ENCODE measurements at places on chromosomes 5 and 9.

GRCh38 chr5:68554571-68555279 is 339.2 kb downstream of the PIK3R1 start:
- no peak for DNase-seq

GRCh38 chr5:132112111-132112510 is 38.5 kb downstream of the CSF2 start:
- no peak for DNase-seq

DNA sequence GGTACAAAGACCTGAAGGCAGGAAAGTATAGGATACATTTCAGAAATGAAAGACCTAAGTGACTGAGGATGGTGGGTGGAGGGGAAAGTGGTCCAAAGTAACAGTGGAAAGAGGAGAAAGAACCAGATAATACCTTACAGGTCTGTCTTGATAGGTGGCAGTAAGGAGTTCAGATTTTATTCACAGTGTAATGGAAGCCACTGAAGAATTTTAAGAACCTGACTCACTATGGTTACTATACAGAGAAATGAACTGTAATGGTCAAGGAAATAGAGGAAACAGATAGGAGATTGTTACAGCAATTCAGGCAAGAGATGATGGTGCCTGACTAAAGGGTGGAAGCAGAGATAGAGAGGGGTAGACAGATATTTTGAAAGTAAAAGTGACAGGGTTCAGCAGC is 46.5 kb downstream of the EPB41L4A start:
- DNase-seq = no peak

- DNase-seq = no peak
These were observed 31.1 kb downstream of the RORB start for GRCh38 chr9:74528207-74528606.

DNA sequence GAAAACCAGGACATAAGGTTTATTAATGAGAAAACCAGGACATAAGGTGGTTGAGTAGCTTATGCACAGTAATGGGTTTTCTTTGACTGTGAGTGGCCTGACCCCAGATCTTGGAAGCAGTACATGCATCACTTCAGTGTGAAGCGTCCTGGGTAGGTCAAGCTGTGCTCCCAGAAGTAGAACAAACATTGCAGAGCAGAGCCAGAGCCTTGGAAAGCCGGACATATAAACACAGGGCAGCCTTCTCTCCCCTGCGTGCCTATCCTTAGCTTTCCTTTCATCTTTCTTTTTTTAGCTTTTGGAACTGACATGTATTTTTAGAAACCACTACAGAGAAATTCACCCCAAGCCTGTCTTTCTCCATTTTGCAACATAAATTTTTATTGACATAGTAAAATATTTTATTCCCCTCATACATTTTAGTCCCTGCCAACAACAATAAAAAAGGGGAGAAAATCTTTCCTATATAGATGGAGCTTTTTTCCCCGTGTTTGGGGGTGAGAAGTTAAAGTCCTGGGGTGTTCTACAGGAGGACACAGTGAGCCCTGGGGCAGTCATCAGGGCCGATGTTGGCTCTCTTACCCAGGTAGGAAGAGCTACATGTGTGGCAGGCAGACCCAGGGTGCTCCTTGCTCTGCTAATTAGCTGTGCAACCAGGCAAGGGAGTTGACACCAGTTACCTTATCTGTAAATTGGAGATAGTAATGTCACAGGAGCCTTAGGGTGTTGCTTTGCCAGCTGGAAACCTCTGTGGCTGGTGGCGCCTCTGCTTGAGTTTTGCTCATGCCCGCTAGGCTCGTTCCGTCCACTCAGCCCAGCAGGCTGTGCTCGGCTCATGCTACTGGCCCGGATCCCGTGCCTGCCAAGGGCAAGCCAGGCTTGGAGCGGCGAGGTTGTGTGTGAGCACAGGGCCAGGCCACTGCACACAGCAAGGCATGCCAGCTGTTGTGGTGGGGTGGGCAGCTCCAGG is 389.6 kb downstream of the KDM4C start:
- DNase-seq = no peak

DNA sequence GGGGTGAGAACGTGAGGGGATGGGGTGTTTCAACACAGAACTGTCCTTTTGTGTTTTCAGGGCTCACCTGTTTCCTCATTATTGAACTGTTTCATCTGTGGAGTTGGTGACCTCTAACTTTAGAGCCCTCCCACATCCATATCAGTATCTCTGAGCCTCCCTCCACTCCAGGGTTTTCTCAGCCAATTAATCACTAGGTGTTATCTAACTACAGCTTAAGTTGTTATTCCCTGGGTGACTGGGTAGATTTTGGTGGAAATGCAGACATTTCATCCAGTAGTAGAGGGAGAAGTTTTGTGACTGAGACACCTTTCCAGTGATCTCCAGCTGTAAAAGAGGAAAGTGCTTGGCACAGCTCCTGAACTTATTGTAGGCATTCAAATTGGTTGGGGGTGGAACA is 23.7 kb downstream of the PPP3R2 start:
- no peak for DNase-seq

DNA sequence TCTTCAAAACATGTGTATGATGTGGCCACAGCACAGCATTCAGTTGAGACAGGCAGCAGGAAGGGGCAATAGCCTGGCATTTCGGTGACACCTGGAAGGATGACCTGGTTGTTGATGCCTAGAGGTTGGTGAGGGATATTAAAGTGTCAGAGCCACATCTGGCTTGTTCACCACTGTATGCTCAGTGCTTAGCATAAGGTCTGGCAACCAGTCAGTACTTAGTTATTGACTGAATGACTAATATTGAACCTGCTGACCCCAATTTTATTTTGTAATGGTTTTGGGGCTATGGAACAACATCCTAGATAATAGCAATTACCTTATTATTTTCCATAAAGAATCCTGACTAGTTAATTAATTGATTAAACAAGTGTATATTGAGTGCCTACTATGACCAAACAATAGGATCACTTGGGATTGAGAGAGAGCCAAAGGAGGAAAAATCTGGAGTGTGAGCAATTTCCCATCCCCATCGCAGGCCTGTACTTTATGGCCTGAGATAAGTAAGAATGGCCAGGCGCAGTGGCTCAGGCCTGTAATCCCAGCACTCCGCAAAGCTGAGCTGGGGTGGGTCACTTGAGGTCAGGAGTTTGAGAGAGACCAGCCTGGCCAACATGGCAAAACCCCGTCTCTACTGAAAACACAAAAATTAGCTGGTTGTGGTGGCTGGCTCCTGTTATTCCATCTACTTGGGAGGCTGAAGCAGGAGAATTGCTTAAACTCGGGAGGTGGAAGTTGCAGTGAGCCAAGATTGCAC is 85.4 kb upstream of the PLPP1 start:
- no peak for DNase-seq

All from GM19239 (cell line).